ENCODE measurements at places on chromosomes 6 and 20.

- no peak for DNase-seq
Observed at GRCh38 chr6:47439348-47439668, 38.3 kb upstream of the CD2AP start.

DNA sequence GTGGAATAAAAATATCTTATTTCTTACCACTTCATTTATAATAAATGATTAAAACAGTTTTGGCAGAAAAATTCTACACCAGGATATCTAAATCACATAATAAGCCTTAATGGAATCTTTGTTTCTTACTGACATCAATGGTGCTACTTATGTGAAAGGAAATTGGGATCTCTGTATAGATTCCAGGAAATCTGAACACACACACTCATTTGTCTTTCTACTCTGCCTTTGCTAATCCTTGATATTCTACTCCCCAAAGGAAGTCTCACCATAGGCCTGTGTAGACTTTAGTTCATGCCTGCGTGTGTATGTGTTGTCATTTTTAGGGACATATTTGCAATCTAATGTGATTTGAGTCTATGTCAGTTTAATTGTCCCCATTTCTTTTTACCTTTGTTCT, 7.9 kb downstream of the ADGRB3 start:
- no peak for DNase-seq

GRCh38 chr6:40160826-40161225, 226.6 kb upstream of the MOCS1 start:
- DNase-seq = no peak

DNA sequence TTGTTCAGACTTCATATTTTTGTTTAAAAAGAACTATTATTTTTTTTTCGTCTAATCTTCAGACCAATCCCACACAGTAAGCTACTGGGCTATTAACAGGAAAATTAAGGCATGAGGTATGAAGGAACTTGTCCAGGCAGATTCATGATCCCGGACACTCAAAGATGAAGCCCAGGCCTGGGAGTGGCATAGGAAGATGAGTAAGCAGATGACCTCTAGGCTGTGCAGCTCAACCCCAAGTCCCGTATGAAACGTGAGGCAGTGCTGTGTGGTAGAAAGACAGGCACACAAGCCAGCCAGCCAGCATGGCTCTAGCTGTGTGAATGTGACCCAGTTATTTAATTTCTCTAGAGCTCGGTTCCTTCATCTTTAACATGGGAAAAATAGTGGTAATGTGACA, 231.9 kb downstream of the CLIC5 start:
- no peak for DNase-seq

DNA sequence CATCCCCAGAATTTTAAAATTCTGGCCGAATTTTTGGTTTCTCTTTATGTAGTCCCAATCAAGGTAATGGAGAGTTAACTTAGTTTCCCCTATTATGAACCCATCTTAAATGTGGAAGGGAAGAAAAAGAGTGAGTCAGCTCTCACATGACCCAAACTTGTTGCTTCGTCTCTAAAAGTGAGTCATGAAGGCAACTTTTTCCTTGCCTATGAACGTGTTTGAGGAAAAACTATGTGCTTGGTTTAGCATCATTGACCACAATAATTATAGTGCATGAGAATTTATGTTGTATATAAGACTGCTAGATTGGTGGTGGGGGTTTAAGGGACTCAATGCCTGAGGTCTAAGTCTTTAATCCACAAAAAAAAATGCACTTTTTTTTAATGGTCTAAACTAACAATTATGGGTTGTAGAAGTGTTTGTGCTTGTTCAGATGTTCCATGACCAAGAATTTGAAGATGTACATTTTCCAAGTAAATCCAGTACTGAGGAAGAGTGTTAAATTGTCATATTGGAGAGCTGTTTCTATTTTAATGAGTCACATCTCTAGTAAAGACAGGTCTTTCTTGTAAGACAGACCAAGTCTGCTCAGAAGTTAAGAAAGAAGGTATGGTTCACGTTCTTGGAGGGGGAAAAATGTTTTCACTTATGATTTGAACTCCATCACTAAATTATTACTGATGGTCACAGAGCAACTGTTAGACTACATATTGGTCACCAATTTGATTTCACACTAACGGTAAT, 409.9 kb upstream of the MARCKS start:
- DNase-seq = no peak

- no peak for DNase-seq
Observed at GRCh38 chr20:47361057-47361915, 4.8 kb upstream of the ZMYND8 start.

DNA sequence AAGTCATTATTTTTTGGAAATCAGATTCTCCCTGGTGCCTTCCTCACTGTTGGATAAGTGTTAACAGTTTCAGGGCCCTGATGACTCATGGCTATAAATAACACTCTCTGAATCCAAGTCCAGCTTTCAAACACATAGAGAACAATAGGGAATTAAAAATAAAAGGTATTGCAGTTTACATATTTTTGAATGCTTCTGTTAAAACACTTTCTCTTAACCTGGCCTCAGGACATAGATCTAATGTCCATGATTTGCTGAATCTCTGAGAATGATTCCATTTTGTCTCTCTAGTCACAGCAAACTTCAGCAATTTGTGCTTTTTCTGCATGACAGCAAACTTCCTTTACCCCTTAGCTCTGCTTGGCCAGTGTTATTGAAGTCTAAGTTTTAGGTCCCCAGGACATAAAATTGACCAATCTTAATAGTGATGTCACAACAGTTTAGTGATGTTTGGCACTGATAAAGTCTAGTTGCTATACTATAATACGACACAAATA, 1192.4 kb upstream of the CITED2 start:
- DNase-seq = no peak

DNA sequence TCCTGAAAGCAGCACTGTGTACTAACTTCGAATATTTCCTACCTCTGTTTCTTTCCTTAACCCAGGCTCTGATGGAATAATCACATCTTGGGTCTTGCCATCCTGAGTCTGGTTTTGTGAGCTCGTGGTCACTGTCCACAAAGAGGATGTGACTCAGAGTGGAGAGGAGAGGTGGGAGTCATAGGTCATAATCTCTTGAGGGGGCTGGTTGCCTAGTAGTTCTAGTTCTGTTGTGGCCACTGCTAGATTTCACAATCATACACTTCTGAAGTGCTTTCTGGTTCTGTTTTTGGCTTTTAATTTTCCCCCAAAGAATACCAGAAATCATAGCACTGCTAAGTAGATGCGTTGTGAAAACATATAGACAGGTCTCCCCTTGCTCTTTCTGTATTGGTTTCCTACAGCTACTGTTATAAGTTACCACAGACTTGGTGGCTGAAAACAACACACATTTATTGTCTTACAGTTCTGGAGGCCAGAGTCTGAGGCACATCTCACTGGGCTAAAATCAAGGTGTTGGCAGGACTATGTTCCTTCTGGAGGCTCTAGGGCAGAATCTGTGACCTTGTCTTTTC, 102.8 kb downstream of the NRSN1 start:
- peak; percentile 3 for DNase-seq

GRCh38 chr6:154433477-154434241, 76.8 kb downstream of the CNKSR3 start:
- DNase-seq = no peak

DNA sequence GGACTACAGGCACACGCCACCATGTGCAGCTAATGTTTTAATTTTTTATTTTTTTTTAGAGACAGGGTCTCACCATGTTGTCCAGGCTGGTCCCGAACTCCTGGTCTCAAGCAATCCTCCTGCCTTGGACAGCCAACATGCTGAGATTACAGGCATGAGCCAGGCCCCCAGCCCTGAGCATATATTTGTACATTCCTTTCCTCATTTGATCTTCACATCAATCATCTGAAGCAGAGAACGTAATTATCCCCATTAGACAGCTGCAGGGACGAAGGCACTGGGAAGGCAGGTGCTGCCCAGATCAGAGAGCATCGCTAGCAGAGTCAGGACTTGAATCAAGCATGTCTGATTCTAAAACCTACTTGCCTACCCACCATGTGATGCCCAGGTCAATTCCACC, 41.0 kb upstream of the SIRPA start:
- DNase-seq = no peak

DNA sequence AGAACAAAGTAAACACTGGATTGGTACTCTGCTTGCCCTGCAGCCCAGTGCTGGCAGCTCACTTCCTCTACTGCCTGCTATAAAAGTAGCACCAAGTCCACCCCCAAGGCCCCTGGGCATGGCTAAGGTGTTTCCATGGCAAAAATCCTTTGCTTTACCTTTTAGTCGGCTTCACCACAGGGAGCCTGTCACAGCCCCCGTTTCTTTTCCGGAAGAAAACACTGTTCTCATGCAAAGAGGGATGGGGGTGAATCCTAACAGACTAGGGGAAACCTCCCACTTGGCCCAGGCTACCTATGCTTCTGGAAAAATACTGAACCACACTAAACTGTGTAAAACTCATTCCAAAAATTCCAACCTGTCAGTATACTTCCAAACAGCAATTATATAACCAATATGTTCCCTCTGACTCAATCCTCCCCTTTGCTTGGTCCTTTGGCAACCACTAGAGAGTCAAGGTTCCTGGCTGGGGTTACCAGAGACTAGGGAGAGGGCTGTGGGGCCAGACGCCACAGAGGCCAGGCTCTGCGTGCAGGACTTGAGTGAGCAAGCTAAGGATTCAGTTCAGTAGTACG, 16.1 kb downstream of the PPIL1 start:
- no peak for DNase-seq

- DNase-seq = no peak
Observed at GRCh38 chr6:53585208-53585900, 40.5 kb upstream of the GCLC start.

GRCh38 chr6:5481750-5482149, 220.4 kb downstream of the FARS2 start:
- DNase-seq = no peak

DNA sequence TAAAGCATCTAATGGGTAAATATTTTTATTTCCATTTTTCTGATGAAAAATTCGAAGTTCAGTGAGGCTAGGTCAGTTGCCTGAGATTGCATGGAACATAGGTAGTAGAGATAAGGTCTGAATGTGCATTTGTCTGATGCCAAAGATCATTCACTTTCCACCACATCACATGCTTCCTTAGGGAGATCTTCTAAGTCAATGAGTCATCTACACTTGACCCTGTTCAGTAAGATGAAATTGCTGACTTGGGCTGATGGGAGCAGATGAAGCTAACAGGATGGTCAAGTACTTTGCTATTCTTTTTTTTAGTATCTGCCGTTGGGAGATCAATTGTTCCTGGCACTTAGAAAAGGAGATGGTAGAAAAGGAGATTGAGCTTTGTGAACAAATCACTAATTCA, 511.3 kb downstream of the PHF3 start:
- DNase-seq = no peak

DNA sequence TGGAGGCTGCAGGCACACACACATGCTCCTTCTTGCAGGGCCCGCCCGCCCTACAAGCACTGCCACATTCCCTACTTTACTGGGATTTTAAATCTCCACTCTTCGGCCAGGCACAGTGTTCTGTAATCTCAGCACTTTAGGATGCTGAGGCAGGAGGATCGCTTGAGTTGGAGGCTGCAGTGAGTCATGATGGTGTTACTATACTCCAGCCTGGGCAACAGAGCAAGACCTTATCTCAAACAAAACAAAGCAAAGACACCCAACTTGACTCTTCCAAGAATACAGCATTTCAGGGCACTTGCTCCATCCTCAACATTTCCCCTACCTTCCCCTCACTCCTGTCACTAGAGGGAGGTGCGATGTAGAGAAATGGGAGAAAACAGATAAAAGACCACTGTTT, 194.0 kb downstream of the MYLK4 start:
- no peak for DNase-seq

DNA sequence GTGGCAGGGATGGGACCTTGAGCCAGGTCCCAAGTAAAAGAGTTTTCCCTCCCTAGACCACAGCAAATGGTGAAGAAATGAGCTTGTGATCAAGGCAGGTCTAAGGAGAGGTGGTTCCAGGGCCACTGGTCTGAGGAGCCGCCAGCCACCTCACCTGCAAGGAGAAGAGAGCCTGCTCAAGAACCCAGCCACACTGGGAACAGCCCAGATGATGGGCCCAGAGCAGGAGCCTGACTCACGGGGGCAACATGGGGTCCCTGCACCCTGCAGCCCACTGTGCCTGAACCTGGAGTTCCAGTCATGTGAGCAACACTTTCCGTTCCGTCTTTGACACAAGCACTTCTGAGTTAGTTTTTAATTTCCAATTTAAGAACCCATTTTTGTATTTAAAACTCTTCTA, 204.5 kb upstream of the CDH4 start:
- DNase-seq = no peak

GRCh38 chr6:139872665-139873064, 498.2 kb upstream of the CITED2 start:
- DNase-seq = no peak

GRCh38 chr20:58633161-58634053, 17.7 kb upstream of the STX16 start:
- DNase-seq = no peak

DNA sequence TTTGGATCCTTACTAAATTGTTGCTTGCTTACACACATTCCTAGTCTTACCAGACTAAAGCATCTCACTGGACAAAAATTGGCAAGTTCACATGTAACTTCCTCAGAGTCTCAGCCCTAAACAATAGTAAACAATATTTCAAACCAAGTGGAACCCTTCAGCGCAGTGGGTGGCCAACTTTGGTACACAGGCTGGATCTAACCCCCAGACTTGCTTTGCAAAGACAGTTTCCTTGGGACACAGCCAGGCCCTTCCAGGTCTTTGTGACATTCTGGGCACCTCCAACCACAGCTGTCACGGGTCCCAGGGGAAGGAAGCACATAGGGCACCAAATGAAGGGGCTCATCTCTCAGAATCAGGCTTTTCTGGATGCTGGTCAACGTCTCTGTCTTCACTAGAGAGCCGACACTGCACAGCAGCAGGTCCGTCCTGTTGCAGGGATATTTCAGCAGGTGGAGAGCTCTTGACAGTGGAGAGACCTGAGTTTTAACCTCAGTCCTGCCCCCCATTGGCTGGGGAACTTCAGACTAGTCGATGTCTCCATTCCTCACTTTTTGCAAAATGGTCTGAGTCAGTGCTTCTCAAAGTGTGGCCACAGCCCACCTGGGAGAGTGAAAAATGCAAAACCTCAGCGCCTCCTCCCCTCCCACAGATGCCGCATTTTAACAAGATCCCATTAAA, 91.4 kb downstream of the BFSP1 start:
- no peak for DNase-seq

GRCh38 chr6:46491201-46491627, at the start of gene RCAN2:
Gene RCAN2, minus strand, starts transcription at chr6:46491449.
- no peak for DNase-seq

DNA sequence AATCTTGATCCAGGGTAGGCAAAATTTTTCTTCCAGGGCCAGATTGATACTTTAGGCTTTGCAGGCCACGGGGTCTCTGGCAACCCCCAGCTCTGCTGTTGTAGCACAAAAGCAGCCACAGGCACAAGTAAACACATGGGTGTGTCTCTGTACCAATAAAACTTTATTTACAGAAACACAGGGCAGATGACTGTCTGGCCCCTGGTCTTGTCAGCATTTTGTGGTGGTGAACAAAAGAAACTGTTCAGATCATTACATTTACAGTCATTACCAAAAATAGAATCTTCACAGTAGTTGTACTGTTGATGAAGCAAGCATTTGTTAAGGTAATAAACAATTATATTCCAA, 45.0 kb upstream of the KIF25 start:
- DNase-seq = no peak

GRCh38 chr6:163057260-163057659, 329.5 kb downstream of the PACRG start:
- DNase-seq = no peak

GRCh38 chr6:87658516-87658915, 43.5 kb downstream of the AKIRIN2 start:
- DNase-seq = no peak

Measured in CD4-positive, alpha-beta T cell treated with Interleukin-10 for 1 hour (primary cell).